ENCODE measurements at places on chromosomes 6 and 20. TPM values are rescaled to one million over a fixed set of nuclear protein-coding genes. Genes with fewer than 3 reads are reported as not detected.
A peak's percentile ranks its signal among the peaks of the same experiment; 100 is the strongest.

DNA sequence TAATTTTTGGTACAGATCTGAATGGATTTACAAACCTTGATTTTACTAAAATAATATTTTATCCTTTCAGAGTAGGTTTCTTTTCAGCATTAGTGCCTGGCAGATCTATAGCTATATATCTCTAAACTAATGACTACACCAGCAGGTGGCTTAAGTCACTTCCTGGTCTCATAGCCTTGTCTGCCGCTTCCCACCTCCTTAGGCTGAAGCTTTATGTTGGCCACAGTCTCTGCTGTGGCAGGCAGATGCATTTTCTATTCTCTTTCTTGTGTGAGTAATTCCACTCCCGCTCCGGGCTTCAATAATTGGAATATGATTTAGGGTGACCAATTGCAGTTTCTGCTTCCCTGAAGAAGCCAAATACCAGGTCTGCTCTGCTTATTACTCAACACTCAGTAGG is 226.8 kb upstream of the HS3ST5 start:
- DNase-seq, result no peak

GRCh38 chr6:33759887-33760629 is 13.4 kb upstream of the IP6K3 start:
- peak; percentile 24 for DNase-seq

DNA sequence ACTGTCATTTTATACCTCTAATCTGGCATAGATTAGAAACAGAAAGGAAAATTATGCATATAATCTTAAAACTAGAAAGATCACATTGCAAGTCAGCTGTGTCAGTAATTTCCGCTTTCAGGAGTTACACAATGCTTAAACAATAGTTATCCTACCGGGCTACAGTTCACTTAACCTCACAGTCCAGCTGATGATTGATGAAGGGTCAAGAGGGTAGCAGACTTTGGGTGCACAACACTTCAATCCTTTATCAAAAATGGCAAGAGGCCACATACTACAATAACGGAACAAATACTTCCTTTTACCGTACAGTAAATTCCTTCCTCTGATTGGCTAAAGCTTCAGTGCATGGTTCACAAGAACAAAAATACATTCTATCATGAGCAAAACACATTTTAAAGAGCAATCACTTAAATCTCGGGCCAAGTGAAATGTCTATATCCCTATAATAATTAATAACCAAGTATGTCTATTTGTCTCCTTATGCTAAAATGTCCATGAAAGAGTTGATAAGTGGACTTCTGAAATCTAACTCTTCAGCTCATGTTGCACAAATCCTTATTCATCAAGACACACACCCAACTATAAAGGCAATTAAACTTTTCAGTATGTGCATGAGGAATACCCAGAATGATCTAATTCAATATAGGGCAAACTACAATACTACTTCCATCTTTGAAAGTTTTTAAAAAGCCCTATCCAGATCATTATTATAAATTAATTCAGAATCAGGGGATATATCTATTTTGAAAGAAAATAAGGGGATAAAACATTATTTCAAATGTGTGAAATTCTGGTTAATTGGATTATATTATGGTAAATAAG is 76.8 kb downstream of the HIVEP2 start:
- DNase-seq, result no peak

GRCh38 chr6:162373868-162374267 is 353.7 kb downstream of the PRKN start:
- no peak for DNase-seq

DNA sequence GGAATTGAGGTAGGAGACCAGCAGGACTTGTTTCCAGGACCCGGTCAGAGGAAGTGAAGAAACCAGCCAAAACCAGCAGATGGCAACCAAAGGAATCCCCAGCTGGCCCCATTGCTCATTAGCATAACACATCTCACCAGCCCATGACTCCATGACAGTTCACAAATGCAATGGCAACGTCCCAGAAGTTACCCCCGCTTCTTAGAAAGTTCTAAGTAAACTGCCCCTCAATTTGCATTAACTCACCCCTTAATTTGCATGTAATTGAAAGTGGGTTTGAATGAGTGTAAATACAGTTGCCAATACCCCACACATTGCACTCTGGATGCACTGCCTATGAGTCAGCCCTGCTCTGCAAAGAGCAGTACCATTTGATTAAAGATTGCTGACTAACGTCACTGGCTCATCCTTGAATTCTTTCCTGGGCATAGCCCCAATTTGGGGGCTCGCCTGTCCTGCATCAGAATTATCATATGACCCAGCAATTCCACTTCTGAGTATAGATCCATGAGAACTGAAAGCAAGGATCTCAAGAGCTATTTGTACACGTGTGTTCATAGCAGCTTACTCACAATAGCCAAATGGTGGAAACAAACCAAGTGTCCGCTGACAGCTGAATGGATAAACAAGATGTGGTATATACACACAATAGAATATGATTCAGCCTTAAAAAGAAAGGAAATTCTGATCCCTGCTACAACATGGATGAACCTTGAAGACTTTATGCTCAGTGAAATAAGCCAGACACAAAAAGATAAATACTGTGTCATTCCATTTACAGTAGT is 36.4 kb downstream of the MYLK4 start:
- no peak for DNase-seq

GRCh38 chr20:14235355-14235754 is 102.1 kb downstream of the FLRT3 start:
- DNase-seq, result no peak

DNA sequence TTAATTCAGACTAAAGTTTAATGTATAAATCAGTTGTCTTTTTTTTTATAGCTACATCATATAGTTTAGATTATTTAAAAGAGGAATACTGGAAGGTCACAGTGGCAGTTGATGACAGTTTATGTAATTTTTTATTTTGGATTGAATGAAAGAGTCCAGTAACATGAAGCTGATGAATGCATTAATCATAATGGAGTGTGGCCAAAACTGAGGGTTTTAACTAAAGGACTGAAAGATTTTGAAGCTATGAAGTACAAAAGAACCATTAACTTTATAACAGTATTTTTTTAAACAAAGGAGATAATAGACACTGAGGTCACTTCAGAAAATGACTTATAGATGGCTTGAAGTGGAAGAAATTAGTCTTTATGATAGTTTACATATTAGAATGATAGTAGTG is 41.3 kb downstream of the TRMT11 start:
- DNase-seq, result no peak

- no peak for DNase-seq
Observed at GRCh38 chr20:41412324-41413120, 45.9 kb upstream of the EMILIN3 start.

DNA sequence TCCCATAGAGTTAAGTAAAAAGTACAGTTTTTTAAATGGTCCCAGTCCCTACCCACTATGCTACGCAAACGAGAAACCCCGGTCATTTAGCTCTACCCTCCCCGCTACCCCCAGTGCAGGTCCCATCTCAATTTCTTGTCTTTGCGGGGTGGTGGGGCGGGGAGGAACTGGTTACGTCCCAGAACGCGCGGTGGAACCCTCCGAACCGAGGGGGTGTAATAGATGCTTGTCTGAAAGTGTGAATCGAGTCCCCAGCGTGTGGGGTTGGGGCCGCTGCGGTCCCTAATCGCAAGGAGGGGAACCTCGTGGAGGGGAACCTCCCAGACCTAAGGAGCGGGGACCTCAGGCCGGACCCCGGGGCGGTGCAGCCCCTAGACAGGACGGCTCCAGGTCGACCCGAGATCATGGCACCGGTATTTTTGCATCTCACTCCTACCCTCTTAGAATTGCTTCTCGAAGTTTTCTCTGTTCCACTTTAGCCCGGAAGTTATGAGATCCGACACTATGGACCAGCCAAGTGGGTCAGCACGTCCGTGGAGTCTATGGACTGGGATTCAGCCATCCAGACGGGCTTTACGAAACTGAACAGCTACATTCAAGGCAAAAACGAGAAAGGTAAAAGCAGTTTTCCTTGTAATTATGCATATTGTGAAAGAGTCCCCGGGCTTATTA is 779 bp downstream of the HEBP2 start:
- DNase-seq, result peak; percentile 68

- no peak for DNase-seq
Observed at GRCh38 chr6:124903797-124904196, 58.4 kb upstream of the RNF217 start.

DNA sequence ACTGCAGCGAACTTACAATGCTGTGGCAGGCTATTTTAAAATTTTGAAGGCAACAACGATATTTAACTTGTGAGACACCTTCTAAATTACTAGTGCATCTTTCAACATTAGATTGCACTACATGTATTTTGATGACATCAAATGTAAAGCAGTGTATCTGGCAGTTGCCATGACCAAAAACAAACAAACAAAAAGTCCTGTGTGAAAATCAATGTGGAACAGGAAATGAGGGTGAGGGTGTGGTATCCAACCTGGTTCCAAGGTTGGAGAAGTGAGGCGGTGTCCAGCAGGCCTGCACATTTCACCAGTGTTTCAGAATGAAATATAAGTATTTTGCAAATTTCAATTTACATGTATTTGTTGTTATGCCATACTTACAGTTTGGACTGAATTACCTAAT is 112.0 kb downstream of the LAMP5 start:
- no peak for DNase-seq

GRCh38 chr6:26088344-26088743 is 1.1 kb downstream of the HFE start:
- no peak for DNase-seq

DNA sequence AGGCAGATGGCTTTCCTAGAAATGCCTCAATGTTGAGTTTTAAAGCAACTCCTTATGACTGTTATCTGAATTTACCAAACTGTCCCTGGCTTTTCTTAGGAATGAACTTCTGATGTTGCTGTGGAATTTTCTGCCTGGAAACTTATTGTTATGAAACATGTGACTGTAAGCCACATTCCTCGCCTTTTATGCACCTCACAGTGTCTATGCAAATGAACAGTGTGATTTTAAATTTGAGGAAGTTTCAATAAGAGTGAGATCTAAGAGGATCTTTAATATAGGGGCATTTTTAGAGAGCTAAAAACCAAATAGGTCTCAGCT is 2.4 kb upstream of the CCR6 start:
- no peak for DNase-seq

DNA sequence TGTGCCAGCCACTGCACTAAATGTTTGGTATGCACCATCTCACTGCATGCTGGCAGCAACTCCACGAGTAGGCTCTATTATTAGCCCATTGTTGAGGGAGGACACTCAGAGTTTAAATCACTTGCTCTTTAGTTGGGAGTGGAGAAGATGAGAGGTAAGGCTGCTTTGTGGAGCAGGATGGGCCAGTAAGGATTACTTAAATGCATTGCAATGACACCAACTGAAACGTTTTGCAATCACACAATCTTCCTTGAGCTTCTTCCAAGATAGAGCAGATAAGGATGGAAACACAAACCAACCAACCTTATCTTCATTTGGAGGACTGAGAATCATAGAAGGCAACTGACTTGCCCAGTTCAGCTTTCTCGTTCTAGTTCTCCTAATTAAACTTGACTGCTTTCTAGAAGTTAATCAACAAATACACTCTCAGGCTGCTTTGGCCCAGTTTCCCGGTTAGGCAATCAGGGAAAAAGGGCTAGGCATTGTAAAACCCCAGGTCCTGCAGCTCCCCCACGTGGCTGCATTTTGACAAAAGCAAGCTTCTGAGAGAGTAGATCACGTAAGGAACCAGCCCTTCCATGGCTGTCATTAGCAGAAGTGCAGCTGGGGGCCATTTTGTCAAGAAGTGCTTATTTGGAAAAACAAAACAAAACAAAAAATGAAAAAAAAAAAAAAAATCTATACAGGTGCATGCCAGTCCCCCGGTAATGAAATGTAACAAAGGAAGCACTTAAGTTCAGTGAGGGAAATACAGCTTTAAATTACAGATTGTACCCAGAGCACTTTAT is 130.6 kb downstream of the BCAS1 start:
- DNase-seq, result peak; percentile 95

DNA sequence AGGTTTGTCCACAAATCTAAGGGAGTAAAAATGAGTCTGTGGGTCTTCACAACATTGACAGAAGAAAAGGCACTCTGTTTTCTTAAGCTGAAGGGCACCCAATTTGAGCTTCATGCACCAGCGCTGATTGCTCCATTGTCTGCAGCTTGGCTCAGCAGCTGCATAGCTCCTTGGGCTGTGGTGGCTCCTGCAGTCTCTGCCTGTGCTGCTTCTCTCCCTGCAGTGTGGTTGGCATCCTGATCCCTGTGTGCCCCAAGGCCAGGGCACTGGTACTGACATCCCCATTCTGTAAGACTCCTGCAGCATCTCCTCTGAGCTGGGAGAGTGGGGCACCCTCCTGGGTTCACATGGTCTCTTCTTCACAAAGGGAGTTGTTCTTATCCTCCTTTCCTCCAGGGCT is 83.2 kb upstream of the B3GAT2 start:
- DNase-seq, result no peak

DNA sequence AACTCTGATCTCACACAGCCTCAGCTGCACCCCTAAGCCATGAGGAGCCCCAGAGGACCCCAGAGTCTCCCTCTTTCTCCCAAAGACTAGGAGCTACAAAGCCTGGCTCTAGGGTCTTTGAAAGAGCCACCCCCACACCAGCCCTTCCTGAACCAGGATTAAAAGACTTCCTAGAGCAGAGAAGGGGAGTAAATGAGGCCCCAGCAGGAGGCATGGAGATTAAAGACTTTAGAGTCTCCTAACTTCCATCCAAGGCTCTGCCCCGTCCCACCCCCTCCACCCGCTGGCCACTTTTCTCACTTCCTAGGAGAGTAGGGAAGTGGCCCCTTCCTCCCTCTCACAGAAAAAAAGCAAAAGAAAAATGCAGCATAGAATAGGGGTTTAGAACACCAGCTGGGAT is 1.7 kb downstream of the PREX1 start:
- DNase-seq, result no peak

- no peak for DNase-seq
Observed at GRCh38 chr20:9427430-9428291, 86.7 kb upstream of the LAMP5 start.

DNA sequence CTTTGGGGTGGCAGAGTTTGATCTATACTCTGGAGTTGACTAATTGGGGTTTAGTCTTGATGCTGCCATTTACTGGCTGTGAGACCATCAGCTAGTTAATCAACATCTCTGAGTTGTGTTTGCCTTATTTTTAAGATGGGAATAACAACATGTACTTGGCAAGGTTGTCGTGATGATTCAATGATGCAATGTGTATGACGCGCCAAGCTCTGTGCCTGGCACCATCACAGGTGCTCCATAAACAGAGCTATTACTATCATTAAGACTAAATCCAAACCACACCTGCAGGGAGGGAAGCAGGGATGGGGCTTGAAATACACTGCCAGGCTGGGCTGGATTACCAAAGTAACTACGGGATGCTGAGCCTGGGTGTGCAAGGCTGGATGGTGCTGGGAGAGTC is 60.1 kb upstream of the E2F3 start:
- DNase-seq, result no peak

- DNase-seq, result no peak
Observed at GRCh38 chr6:149513915-149514314, 29.1 kb upstream of the ZC3H12D start.

GRCh38 chr6:8831366-8832152 is 396.2 kb upstream of the SLC35B3 start:
- DNase-seq, result no peak

The OR2H2 gene
- not detected for polyA plus RNA-seq

The ENPP3 gene
- polyA plus RNA-seq, result 0.14 TPM

The HUS1B gene
- not detected for polyA plus RNA-seq

The ZCCHC3 gene
- polyA plus RNA-seq, result 10.5 TPM

The TNFRSF6B gene
- 2.7 TPM for polyA plus RNA-seq

The NSFL1C gene
- 36.3 TPM for polyA plus RNA-seq

The CASS4 gene
- 0.34 TPM for polyA plus RNA-seq

The ORC3 gene
- 20.9 TPM for polyA plus RNA-seq

The MAN1A1 gene
- polyA plus RNA-seq, result 11.6 TPM

The MOG gene
- 4.8 TPM for polyA plus RNA-seq
